ENCODE measurements at places on chromosomes 12 and 14.

DNA sequence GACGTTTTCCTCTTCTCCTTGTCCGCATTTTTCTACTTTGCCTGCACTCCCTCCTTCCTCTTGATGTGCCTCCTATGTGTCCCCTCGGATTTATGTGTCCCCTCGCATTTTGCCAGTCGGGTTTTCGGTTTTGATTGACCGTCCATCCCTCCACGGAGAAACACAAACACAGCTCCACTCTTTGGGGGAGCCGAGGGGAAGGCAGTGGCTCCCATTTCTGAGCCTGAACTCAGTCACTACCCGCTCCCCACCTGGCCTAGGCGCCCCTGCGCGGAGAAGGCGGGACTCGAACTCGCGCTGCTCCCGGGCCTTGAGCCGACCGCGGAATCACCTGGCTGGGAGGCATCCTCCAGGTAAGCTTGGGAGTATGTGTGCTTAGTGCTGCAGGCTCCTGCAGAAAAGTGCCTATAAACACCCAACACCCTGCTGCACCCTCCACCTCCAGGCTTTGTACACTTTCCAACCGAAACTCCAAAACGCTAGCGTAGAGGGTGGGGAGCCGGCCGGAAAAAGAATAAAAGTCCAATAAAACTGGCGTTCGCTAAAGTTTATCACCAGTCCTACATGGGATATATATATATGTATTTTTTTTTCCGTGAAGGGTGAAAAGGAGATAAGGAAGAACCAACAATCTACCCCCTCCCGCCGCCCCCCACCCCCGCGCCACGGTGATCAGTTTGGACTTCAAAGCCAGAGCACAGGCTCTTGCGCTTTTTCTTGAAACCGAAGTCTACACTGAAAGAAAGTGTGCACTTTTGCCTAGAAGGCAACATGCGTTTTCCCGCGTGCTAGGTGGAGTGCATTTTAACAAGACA is 3.3 kb upstream of the CCND2 start:
- DNase-seq: peak; percentile 49

DNA sequence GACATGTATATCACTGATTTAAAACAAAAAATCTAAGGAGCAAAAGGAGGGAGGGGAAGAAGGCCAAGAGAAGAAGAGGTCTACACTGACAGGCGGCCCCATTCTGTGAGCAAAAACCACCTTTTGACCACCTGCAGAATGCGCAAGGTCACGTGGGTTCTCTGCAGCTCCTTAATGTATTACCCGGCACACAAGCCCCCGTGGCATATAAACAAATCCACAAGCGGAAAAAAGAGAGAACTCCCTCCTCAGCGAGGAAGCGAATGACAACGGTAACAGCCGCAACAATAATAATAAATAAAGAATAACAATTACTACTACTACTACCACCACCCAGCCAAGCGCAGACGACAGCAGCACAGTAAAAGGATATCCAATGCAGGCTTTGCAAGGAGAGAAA is 1.3 kb downstream of the KSR2 start:
- DNase-seq: no peak

DNA sequence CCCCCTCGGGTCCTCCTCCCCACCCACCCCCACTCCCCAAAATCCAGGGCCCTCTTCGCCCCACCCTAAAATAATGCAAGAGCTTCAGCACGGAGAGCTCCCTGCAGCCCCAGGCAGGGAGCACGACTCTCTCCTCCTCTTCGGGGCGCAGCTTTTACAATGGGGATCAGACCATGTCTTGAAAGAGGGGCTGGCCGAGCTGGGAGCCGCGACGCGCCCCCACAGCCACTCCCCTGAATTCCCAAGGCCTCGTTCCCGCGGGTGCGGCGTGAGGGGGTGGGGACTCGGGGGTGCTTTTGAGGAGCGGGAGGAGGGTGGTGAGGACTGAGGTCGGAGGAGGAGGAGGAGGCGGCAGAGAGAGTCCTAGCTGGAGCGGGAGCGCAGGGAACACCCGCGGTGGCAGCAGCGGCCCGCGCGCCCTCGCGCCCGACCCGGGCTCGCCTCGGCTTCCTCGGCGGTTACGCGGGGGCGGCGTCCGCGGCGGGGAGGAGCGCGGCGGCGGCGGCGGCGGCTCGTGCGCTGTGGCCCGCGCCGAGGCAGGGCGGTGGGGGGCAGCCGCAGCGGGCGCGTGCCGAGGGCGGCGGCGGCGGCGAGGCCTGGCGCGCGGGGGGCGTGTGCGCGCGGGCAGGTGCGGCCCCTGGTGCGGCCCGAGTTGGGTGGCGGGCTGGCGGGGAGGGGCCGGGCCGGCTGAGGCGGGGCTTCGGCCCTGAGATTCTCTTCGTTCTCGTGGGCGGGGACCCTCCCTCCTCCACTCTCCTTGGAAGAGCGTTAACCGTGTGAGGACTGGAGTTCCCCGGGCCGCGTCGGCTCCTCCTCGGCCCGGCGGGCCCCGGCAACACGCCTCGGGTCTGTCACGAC is at the start of gene ANKS1B:
TSS of gene ANKS1B (minus strand) at position 666 of the 858 bp plus-strand sequence. CDS start 699 bp downstream, outside the sequence.
- no peak for DNase-seq

DNA sequence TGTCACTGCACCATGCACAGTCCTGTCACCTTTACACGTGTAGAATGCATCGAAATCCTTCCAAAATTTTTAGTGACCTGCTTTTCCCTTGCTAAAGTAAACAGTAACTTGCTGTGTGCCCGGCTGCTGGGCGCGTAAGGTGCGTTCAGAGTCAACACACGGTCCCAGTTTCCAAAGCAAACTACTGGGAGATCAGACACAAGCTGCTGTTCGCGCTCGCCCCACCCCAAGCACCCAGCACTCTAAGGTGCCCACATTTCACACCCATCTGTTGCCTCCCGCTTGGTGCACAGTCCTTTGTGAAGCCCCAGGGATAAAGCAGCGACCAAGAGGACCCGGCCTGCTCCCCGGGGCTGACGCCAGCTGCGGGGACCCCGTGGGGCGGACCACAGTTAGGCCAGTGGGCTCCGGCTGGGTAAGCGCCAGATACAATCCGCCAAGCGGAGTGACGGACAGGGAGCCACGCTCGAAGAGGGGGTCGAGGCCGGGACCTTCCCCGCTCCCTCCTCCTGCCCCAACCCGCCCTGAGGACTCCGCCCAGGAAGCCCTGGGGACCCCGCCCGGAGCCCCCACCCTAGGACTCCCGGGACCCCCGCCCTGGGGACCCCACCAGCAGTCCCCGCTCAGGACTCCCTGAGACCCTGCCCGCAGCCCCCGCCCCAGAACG is 633 bp downstream of the STX2 start:
- DNase-seq: peak; percentile 18

GRCh38 chr12:1915082-1915968 is 3.1 kb downstream of the CACNA2D4 start:
- DNase-seq: no peak

- DNase-seq: no peak
These were observed 61.5 kb downstream of the TMEM30B start for GRCh38 chr14:61219673-61220072.

DNA sequence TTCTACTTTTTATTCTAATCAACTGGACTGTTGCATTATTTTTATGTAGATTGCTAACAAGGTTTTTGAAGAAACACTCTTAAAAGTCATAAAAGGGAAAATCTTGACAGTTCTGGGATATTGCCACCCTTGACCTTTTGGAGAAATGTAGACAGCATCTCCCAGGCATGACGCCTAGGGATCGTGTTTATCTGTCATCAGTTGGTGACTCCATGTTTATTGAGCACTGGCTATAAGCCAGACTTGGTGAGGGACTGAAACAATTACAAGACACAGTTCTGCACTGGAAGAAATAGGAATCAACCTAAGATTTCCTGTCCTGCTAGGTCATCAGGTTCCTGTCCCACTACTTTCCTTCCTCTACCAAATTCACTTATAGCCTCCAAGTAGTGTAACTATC is 34.5 kb downstream of the HMGA2 start:
- DNase-seq: no peak

GRCh38 chr14:104145826-104146601 is 7.6 kb downstream of the KIF26A start:
- no peak for DNase-seq

DNA sequence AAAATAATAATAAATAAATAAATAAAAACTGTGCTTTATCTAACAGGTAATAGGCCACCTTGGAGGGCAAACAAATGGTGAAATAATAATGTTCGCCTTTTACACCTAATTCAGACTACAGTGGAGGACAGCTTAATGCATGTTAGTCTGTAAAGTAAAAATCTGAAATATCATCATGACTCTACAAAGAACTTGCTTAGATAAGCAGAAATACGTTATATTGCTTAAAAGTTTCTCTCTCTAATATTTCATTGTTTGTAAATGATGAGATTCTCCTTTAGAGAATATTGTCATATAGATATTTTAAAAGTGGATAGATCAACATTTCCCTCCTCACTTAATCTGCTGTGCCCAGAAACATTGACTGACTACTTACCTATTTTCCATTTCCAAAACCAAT is 98.7 kb upstream of the PDZRN4 start:
- DNase-seq: no peak

GRCh38 chr14:105426416-105427130 is 6.9 kb downstream of the MTA1 start:
- DNase-seq: no peak

- no peak for DNase-seq
These were observed 32.7 kb downstream of the PARP2 start for GRCh38 chr14:20376071-20376588.

GRCh38 chr14:76375484-76375883 is 453 bp upstream of the ESRRB start:
- DNase-seq: no peak

GRCh38 chr14:78829274-78829673 is 659.1 kb downstream of the NRXN3 start:
- DNase-seq: no peak

- no peak for DNase-seq
These were observed 46.7 kb upstream of the EVL start for GRCh38 chr14:100018482-100018881.

GRCh38 chr14:99523704-99524055 is 42.5 kb downstream of the CCNK start:
- DNase-seq: no peak

GRCh38 chr14:37045340-37046061 is 126.9 kb downstream of the SLC25A21 start:
- no peak for DNase-seq

DNA sequence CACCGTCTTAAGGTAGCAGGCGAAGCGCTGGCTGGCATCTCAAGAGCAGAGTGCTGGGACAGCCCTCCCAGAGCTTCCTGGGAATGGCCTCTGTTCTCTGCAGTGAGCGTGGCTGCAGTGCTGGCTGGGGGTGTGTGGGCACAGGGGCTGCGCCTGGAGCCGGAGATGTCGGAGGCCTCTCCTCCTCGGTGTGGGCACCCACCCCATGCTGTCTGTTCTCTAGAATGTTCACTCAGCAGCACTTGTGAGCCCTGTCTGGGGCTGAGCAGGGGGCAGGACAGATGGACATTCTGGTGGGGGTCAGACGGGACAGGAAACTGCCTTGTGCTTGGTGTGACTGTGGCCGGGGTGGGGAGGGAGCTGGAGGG is 15.9 kb downstream of the FBRSL1 start:
- no peak for DNase-seq

DNA sequence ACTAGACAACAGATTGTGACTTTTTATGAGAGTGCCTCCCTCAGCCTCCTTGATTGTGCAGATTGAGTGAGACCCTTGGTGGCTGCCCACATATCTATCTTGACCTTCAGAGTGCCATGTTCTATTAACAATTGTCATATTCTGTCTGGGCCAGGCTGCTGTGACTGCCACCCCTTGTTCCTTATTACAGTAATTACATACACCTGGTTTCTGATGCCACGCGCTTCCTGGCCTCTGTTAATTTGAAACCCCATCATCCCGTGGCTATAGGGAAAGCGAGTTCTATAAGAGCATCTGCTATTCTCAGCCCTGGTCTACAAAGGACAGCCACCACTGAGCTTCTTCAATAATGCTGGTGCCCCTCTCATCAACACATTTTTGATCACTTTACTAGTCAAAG is 228.7 kb downstream of the PCNX1 start:
- DNase-seq: no peak

DNA sequence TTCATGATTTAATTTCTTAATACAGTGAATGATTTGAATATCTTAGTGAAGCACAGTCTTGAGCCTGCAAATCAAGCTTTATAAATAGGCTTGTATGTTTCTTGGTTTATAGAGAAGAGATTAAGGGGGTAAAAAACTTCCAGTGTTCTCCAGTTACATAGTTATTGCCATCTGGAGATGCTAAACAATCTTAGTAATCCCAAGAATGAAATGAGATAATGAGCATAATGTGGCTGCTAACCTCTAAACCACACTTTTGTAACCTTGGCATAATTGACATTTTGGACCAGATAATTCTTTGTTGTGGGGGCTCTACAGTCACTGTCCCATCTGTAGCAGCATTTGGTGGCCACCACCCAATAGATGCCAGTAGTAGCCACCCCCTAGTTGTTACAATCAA is 316.8 kb downstream of the CCDC91 start:
- DNase-seq: no peak

DNA sequence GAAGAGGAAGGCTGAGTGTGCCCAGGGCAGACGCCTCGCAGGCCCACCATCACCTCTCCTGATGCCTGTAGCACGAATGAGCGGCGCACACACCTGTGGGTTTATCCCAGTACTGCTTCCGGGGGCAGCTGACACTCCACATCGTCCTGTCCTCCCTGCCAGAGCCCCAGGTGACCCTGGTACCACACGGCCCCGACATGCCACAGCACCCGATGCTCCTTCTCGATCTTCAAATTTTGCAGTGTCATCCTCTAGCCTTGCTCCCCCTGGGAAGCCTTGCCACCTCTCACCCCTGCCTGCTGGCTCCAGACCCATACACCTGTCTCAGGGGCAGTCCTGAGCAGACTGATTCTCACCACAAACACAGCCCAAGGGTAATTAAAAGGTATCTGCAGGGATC is 40.6 kb downstream of the ANO2 start:
- DNase-seq: no peak

GRCh38 chr12:32043928-32044549 is 62.6 kb upstream of the BICD1 start:
- no peak for DNase-seq

- no peak for DNase-seq
These were observed 51.4 kb downstream of the WASHC3 start for GRCh38 chr12:102010265-102010994.

DNA sequence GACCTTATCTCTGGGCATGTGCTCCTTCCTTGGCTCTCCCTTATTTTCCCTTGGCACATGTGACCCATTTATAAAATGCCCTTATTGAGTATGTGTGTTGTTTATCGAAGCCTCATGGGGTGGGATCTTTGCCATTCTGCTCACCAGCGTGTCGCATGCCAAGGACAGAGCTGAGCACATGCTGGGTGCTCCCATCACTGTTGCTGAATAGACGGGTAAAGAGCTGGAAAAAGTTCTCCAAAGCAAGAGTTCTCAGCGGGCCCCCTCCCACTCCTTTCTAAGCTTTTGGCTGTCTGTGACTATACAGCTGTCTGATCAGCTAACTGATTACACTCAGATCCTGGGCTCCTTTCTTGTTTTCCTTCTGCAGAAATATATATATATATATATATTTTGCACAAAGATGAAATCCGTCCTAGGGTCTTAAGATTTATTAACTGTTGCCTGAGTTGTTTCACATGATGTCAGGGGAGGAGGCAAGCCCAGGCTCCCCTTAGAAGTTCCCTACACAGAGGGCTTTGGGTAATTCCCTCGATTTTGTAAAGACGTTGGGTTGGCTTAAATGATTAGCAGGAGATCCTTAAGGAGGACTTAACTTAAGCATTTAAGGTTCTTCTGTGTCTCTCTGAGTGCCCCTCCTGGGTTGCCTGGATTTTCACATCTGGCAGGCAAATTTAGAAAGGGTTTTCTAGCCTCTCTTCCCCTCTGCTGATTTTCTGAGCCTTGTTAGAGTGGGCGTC is 71.6 kb downstream of the TMEM132C start:
- DNase-seq: no peak

- DNase-seq: no peak
These were observed 44.1 kb downstream of the FBXW8 start for GRCh38 chr12:116954710-116955381.

GRCh38 chr14:95293449-95293848 is 26.3 kb downstream of the CLMN start:
- no peak for DNase-seq

Measured in activated CD4-positive, alpha-beta T cell treated with anti-CD3 and anti-CD28 coated beads for 4 hours (primary cell).